Activated naive CD4-positive, alpha-beta T cell treated with anti-CD3 and anti-CD28 coated beads, Interleukin-2, amount 50 U/mL, for 72 hours (primary cell): ENCODE measurements at places on chromosomes 5 and 9.

DNA sequence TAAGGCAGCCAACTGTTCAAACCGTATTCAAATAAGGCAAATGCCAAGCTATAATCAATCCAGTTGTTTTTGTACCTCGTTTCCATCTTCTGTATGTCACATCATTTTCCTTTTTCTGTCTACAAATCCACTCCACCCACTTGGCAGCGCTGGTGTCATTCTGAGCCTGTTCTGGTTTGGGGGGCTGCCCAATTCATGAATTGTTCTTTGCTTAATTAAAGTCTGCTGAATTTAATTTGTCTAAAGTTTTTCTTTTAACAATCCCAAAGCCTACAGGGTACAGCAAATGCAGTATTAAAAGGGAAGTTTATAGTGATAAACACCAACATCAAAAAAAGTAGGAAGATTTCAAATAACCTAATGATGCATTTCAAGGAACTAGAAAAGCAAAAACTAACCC lies 93.3 kb downstream of the GTF3C4 start:
- no peak for DNase-seq

- DNase-seq, result no peak
Observed at GRCh38 chr5:42059291-42059690, 134.2 kb downstream of the FBXO4 start.

DNA sequence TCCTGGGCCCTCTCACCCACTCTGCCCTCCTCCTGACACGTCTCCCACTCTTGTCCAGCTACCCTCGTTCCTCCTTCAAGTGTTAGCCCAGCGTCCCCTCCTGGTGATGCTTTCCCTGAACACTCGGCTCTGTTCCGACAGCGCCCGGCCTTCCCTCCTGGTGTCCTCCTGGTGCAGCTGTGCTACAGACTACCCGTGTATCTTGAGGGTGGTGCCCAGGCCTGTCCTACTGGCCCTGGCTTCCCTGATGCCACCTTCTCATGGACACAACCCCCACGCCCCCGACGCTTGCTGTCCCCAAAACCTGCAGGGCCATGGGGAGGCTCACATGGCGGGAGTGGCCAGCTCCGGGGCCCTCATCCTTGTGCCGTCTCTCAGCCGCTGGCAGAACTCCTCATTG lies 21.4 kb upstream of the SCGB3A1 start:
- DNase-seq, result no peak

DNA sequence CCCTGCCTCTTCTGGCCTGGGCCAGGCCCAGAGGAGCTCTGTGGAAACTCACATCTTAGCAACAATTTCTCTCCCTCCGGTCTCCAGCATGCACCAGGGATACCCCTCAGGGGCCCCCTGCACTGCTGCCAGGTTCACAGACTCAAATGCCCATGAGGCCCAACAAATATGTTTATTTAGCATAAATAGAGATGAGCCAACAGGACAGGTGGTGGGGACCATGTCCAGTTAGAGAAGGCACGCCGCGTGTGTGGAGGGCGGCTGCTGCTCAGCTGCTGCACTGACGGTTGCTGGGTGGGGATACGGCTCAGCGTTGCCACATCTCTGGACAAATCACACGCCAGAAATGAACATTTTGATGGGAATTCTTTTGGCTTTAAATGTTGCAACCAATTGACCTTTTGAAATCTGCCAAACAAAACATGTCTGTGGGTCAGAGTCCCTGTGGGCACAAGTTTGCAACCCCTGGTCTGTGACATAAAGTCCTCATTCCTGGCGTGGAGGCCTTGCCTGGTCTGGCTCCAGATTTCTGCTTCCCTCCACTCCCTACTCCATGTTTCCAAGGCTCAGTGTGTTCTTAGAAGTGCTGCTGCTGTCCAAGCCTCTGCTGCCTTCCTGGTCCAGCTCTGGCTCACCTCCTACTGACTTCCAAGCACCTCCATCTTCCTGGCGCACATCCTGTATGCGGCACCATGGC lies 88.9 kb downstream of the AMBP start:
- no peak for DNase-seq

GRCh38 chr5:100760688-100761087 lies 142.4 kb downstream of the ST8SIA4 start:
- no peak for DNase-seq

GRCh38 chr5:1277331-1277730 lies 17.5 kb downstream of the TERT start:
- DNase-seq, result no peak
